ENCODE measurements at places on chromosomes 6 and 20.

DNA sequence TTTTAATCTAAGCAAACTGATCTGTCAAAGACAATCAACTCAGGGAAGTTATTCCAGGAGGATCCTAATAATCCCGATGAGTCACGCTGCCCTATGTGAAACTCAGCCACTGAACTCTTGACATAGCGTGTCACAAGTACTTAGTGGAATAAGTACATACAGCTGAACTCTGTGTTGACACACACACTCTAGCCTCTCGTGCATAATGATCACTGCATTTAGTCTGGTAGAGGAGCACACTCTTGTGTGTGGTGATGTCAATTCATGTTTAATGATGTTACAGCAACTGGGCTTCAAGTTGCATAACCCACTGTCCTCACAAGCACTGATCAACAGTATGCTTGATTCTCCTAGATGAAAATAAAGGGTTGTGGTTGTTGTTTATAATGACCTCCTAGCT lies 148.3 kb downstream of the HACE1 start:
- no peak for DNase-seq

DNA sequence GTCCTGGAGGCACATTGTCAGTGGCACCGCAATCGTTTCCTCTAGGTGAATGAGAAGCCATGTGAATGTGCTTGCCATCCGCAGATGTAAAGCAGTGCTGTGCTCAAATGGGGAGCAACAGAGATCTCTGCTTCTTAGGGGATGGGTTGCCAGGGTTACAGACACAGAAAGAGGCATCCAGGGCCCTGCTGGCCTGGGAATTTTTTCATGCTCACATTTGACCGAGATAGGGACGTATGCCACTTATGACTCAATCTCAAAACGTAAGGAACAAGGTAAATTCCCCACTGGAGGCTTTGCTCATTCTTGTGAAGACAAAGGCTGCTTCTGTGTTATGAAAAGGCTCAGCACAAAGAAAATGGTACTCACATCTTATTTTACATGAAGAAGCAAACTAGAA lies 11.0 kb downstream of the C6orf118 start:
- no peak for DNase-seq

DNA sequence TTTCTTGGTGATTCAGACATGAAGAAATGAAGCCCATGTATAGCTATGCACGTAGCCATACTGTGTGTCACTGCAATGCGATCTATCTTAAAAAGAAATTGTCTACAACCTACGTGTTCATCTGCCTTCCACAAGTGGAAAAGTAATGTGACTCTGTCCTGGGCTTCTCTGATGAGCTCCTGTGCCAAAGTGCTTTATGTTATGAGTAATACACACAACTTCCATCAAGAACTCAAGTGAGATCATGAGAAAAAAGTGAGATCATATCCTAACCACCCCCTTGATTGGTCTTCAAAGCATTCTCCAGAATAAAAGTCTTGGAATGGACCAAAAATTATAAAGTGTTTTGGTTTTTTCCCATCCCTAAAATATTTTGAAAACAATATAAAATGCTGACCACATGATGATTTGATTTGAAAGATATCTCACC lies 114.3 kb downstream of the DST start:
- DNase-seq = no peak

GRCh38 chr20:33393609-33394008 lies 7.7 kb downstream of the CDK5RAP1 start:
- DNase-seq = no peak

DNA sequence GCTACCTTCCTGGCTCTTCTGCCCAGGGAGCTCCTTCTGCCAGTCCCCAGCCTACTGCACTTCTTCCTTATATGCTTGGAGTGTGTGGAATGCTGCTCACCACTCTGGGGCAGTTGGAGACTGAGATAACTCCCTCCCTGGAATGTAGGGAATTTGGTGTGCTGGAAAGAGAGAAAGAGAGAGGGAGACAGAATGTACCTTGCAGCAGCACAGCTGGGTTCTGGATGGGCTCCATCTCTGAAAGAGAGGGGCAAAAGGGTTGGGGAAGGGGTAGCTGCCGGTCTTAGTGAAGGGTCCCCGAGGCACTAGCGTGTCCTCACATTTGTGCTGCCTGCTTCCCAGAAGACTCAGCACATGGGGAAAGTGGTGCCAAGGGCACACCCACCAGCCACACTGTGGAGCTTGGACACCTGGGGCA lies 40.2 kb upstream of the DDR1 start:
- no peak for DNase-seq

- no peak for DNase-seq
Observed at GRCh38 chr20:24765316-24766142, 183.5 kb upstream of the CST7 start.

- no peak for DNase-seq
Observed at GRCh38 chr6:72783666-72784065, 161.8 kb downstream of the KCNQ5 start.

DNA sequence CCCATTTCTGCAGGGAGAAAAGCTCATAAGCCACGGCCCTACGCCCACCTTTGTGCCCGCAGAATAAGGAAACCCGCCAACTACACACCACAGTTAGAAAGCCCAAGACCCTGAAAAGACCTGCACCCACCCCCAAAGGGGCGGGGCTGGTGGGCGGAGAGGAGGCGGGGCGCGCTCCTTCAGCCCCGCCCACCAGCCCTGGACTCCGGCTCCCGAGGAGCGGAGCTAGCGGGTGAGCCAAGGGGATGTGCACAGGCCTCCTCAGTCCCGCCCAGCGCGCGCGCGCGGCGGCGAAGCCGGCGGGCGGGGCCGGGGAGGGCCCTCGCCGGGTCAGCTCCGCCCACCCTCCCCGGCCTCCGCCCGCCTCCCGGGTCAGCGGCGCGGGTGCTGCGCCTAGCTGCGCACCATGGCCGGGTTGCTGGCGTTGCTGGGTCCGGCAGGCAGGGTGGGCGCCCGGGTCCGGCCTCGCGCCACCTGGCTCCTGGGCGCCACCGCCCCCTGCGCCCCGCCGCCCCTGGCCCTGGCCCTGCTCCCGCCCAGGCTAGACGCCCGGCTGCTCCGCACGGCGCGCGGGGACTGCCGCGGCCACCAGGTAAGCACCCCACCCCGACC lies at the start of gene FAM210B:
Gene FAM210B, plus strand, starts transcription at position 375 of the 612 bp plus-strand sequence. Its CDS starts 32 bp downstream, at position 407.
- DNase-seq = peak; percentile 92

DNA sequence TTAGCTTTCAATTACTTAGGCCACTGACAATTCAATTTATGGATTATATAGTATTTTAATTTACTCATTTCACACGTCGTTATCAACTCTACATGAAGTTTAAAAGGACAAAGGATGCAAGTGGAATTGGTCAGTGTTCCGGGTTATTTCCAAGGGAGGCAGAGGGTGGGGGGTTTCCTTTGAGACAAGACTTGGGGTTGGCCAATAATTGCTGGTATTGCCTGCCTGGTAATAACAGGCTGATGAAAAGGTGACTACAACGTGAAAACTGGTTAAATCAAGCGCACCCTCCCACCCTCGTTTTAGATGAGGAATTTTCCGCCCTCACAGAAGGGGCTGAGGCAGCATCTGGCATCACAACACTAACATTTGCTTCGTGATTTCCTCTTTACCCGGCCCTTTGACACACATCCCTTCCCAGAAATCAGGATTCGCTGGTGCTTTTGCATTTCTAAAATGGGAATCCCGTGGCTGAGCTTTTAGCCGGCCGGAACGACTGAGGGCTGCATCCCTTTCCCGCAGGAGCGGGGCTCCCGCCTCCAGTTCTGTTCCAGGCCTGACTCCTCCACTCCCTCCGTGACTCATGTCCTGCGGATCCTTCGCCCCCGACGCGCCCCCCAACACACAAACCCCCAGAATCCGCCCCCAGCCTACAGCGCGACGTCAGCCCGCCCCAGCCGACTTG lies 999 bp upstream of the PIM1 start:
- DNase-seq = no peak

DNA sequence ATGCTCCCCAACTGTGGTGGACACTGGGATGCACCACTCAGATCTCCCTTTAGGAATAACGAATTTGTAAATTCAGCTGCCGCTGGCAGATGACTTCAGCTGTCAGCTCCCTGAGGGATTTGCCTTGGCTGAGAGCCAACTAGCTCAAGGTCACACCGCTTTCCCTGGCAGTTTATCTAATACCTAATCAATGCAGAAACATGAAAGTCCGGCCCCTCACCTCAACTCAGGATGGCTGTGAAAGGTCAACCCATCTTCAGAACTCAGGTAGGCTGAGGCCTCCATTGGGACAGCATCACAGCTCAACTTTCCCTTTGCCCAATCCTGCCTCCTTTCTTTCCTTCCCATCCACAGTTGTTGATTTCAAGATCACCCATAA lies 22.8 kb upstream of the SCGN start:
- DNase-seq = no peak

- DNase-seq = no peak
Observed at GRCh38 chr20:56350842-56351241, 7.9 kb upstream of the FAM210B start.

- no peak for DNase-seq
Observed at GRCh38 chr20:50819349-50819748, 24.5 kb downstream of the BCAS4 start.

DNA sequence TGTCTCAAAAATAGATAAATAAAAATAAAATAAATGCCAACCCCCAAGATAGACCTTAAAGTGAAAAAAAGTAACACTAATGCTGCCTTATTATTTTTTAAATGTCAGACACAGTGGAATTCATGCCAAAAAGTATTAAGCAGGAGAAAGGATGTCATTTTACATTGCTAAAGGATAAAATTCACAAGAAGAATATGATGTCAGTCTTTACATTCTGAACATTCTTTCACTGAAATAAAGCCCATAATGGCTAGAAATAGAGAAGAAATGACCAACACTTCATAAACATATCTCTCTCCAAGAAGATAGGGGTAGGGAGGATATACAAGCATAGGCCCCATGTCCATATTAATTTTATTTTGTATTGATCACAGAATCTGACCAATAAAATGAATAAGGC lies 47.4 kb downstream of the SLC23A2 start:
- no peak for DNase-seq

GRCh38 chr6:122610690-122611455 lies 668 bp downstream of the PKIB start:
- DNase-seq = peak; percentile 38

- no peak for DNase-seq
Observed at GRCh38 chr6:12359036-12359435, 68.9 kb downstream of the EDN1 start.

- no peak for DNase-seq
Observed at GRCh38 chr6:7008451-7008988, 99.2 kb upstream of the RREB1 start.

DNA sequence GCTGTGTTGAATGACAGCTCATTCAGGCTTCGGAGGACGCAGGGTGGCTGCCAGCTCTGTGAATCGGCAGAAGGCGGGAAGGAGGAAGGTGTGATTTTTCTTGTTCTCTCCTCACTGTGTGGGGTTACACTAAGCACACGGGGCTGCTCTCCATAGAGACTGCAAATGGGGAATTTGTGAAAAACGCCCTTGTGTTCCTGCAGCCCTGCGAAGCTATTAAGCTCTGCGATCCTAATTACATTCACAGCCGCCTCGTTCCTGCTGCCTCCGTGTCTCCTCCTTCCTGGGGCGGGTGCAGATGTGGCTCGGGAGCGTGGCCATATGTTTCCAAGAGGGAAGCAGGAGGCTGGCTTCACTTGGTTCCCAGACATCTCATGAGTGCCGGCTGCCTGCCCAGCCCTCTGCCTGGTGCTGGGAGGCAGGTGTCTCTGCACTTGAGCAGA lies 124.0 kb downstream of the TOX2 start:
- DNase-seq = no peak

- DNase-seq = peak; percentile 82
Observed at GRCh38 chr20:63969838-63970713, at the start of gene ZNF512B. Gene ZNF512B, minus strand, starts transcription at chr20:63969930. Its CDS starts 1,980 bp downstream, at chr20:63967950.

- DNase-seq = no peak
Observed at GRCh38 chr6:146103416-146104072, 74.7 kb downstream of the GRM1 start.

DNA sequence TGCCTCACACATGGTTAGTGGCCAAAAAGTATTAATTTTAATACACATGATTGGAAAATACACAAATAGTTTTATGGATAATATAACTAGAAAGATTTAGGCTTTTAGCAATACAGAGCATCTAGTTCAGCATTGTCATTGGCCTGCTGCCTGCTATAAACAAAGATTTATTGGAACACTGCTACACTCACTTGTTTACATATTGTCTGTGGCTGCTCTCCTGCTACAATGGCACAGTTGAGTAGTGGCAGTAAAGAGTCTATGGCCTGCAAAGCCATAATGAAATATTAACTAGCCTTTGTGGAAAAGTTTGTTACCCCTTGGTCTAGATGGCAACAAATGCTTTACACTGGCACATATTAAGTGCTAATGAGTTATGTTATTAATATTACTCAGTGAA lies 37.8 kb downstream of the ZNF451 start:
- no peak for DNase-seq

GRCh38 chr6:35724471-35724870 lies 12.4 kb upstream of the ARMC12 start:
- no peak for DNase-seq

DNA sequence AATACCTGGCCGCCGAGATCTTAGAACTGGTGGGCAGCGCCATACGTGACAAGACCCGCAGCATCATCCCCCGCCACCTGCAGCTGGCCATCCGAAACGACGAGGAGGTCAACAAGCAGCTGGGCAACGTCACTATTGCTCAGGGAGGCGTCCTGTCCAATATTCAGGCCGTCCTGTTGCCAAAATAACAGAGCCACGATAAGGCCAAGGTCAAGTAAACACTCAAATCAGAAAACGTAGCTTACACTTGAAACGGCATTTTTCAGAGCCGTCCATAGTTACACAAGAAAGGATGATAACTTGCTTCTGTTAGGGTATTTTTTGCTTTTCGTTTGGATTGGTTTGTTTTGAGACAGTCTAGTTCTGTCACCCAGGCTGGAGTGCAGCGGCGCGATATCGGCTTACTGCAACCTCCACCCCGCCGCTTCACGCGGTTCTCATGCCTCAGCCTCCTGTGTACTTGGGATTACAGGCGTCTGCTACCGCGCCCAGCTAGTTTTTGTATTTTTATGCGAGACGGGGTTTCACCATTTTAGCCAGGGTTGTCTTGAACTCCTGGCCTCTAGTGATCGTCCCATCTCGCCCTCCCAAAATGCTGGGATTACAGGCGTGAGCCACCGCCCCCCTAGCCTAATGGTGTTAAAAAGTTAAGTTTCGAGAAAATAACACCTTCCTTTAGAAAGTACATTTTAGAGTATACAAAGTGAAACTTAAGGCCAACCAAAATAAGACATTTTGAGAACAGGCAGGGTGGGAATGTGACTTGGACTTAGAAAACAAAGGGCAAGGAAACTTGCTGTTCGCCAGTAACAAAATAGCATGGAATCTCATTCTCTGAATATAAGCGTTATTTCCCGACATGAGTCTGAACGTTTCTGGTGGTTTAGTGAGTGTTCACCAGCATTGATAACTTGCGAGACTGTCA lies 42.8 kb upstream of the HFE start:
- DNase-seq = peak; percentile 61

DNA sequence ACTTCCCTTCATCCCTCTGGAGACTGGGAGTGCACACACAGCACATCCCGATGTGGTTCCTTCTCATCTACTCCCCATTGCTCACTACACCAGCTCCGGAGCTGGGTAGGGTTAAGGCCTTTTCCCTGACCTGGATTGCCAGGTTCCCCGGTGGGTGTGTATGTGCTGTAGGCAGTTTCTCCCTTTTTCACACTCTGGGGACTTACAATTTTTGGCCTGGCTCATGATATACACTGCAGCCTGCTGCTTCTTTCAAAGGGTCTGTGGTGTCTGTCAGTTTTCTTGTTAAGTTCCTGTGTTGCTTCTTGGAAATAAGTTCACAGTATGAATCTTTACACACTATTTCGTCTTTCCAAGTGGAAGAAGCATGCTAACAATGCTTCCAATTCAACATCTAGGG lies 405.5 kb downstream of the UTRN start:
- DNase-seq = no peak

- DNase-seq = no peak
Observed at GRCh38 chr6:110414669-110415068, 706 bp downstream of the DDO start.
